ENCODE measurements at places on chromosomes 7 and 10.

DNA sequence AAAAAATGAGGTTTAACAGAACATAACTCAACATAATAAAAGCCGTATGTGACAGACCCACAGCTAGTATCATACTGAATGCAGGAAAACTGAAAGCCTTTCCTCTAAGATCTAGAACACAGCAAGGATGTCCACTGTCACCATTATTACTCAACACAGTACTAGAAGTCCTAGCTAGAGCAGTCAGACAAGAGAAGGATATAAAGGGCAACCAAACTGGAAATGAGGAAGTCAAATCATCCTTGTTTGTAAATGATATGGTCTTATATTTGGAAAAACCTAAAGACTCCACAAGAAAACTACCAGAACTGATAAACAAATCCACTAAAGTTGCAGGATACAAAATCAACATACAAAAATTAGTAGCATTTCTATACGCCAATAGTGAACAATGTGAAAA lies 45.9 kb downstream of the C10orf71 start:
- no peak for DNase-seq

- DNase-seq, result no peak
These were observed 150.9 kb upstream of the MEOX2 start for GRCh38 chr7:15837306-15837950.

DNA sequence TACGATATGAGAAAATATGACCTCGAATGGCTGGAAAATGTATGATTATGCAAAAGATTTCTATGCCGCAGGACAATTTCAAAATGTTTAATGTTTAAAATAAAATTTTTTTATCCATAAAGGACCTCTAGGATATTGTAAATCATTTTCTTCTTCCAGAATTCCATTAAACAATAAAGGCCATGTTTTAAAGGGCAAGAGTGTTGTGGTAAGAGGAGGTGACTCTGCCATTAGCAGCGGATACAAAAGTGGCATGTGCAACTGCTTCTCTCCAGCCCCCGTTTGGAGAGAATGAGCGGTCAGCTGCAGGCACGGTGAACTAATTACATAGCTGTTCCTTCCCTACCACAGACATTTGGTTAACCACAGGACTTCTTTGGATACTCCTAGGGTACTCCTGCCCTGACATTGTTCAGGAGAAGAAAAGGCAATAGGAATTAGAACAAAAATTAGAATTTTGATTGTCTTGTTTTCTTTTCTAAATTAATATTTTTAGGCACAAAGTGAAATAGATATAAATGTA lies 63.8 kb downstream of the HBP1 start:
- DNase-seq, result no peak

DNA sequence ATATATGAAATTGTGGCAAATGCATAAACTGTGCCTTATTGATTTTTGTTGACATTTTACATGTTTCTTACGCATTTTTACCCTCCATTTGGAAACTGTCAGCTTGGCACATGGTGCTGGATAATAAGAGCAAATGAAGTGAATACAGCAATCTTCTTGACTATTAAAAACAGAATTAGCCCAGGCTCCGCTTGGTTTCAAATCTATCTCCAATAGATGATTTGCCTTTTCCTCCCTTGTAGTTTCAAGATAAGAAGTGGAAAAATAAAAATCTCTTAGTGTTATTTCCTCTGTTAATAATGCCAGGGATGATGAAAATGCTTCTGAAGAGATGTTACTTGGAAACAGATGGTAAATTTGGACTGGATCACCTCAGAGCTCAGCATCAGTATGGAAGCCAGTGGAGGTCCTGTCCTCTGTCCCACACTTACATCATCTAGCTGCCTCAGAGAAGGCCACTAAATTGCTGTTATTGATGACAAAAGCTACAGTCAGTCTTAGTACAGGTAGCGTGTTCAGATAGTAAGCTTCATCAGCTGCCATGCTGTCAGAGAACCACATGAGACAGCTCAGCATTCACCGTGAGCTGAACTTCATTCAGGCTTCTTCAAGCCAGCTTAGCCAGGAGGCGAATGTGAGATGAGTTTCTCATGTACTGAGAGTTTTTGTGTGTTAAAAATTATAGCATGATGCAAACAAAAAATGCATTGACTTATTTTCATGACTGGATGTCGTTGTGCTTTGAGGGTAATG lies 246.8 kb downstream of the CELF2 start:
- no peak for DNase-seq

- no peak for DNase-seq
These were observed 10.0 kb downstream of the KLF6 start for GRCh38 chr10:3774814-3775695.

- no peak for DNase-seq
These were observed 78.3 kb downstream of the WIPF3 start for GRCh38 chr7:29884399-29885272.

GRCh38 chr7:105827151-105827875 lies 49.1 kb downstream of the ATXN7L1 start:
- DNase-seq, result no peak

DNA sequence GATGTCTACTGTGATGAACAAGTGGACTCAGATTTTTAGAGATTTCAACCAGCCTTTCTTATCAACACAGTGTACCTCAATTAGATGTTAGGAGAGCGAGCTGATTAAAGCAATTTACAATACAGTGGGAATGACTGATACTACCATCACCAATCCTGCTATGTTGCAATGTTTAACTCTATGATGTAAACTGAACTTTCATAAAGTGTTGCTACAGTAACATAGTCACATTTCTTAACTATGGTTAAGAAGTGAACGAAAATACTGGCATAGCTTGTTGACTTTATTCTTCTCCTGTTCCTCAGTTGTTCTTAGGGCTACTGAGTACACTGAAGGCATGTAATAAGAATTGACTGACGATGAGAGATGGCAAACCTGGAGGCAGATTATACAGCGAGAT lies 139.8 kb downstream of the MYOF start:
- no peak for DNase-seq

- no peak for DNase-seq
These were observed 551.8 kb downstream of the PHTF2 start for GRCh38 chr7:78350391-78350790.

GRCh38 chr10:58435297-58435985 lies 50.2 kb downstream of the TFAM start:
- DNase-seq, result no peak

DNA sequence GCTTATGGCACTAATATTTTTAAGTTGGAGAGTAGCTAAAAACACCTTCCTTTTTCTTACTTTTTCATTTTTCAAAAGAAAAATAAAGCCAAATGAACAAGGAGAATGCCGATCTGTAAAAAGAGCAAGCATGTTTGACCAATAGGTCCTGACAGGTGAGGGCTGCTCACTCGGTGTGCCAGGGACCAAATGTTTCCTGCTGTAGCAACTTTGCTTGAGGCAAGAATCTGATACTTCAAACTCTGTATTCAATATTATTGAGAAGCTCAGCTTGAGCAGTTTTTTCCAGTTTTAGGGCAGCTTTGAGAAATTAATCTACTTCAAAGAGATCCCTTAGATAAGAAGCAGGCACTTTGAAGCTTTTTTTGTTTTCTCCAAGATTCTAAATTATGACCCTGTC lies 298.1 kb downstream of the BICC1 start:
- no peak for DNase-seq

DNA sequence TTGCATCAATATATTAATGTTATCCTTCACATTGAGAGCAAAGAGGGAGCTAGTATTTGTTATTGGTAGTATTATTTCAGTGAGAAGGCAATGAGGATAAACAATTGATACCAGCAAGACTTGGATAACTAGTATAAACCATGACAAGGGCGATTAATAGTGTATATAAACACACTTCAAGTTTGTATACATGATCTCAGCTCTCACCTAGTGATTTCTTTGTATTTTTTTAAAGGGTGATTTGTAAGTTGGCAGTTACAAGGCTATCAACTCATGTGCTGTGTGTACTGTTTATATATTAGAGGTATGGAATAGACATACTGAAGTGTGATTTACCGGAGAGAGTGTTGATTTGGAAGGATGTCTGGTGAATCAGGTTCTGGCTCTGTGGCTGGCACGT lies 88.0 kb downstream of the SNX10 start:
- no peak for DNase-seq

GRCh38 chr10:10055656-10056442 lies 961.8 kb upstream of the CELF2 start:
- DNase-seq, result no peak

DNA sequence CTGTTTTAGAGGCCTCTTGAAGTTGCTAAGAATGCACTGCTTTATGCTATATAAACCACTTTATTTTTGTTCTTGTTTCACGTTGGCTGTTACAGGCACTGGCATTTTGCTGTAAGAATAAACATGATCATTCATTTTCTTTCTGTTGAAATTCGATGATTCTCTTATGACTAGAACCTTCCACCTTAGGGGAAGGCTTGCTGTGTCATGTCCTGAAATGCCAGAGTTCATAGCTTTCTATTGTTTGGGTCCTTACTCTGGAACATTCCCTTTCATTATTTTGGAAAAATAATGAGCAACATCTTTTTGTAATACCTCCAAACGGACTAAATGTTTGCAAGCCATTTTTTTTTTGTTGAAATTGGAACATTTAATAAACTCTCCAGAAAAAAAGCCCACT lies 495.1 kb upstream of the POT1 start:
- DNase-seq, result no peak

DNA sequence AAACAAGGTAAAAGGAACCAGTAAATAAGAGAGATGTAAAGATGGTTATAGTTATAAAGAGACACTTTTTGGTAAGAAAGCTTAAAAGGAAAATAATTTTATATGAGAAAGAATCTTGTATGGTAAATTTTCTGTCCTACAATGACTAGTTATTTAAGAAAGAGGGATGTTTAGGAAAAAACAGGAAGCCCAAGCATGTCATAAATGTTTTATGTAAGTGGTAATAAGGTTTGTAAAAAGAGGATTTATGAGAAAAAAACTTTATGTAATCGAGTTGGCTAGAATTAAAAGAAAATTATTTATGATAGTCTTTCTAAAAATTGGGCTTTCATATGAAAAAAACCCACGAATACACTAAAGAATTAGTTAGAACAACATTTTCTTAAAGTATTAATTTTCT lies 34.2 kb upstream of the CREB3L2 start:
- no peak for DNase-seq

DNA sequence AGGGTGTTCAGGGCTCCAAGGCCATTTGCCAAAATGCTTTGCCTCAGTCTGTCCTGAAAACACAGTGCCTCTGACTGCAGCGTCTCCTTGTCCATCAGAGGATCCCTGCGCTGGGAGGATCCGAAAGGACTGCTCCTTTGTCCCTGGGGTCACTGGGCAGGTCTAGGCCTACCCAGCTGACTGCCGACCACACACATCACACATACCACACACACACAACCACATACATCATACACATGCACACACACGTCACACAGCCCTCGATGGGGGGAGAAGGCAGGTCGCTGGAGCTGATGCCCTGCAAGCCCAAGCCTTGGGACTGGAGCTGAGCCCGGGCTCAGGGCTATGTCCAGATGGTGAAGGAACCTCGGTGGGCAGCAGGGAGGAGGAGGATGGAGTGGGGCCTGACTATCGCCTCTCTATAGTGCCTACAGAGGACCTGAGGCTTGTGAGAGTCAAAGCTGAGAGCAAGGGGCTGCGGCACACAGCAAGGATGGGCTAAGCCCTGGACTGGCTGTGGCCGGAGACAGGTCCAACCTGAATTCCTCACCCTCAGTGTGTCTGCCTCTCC lies 29.1 kb downstream of the GPRIN2 start:
- DNase-seq, result no peak

DNA sequence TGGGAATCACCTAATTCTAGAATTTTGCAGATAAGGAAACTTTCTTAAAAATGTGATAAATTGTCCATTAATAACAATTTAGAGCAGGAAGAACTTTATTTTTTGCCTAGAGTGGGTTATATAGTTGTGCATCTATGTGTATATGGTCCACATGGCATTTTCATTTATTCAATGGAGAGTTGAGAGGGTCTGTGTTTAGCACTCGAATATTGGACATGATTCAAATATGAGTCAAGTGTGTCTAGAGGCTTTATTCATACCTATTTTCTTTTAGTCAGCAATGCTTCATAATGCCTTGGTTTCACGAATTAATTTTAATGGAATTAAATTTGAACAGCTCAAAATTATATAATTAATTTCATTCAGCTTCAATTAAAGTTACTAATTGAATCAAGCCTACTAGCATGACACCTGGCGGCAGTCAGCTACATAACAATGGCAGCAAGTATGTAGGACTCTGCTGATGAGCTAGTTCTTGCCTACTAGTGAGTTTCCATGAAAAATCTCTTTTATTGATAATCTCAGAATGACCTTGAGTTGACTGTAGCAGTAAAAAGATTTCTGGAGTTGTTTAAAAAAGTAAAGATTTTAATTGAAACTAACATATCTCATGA lies 17.7 kb downstream of the MDFIC start:
- DNase-seq, result no peak

- no peak for DNase-seq
These were observed 59.4 kb downstream of the ST7 start for GRCh38 chr7:117012696-117013095.

GRCh38 chr10:94038024-94038423 lies 44.3 kb downstream of the PLCE1 start:
- DNase-seq, result no peak

GRCh38 chr10:121183236-121183635 lies 332.1 kb downstream of the WDR11 start:
- no peak for DNase-seq

DNA sequence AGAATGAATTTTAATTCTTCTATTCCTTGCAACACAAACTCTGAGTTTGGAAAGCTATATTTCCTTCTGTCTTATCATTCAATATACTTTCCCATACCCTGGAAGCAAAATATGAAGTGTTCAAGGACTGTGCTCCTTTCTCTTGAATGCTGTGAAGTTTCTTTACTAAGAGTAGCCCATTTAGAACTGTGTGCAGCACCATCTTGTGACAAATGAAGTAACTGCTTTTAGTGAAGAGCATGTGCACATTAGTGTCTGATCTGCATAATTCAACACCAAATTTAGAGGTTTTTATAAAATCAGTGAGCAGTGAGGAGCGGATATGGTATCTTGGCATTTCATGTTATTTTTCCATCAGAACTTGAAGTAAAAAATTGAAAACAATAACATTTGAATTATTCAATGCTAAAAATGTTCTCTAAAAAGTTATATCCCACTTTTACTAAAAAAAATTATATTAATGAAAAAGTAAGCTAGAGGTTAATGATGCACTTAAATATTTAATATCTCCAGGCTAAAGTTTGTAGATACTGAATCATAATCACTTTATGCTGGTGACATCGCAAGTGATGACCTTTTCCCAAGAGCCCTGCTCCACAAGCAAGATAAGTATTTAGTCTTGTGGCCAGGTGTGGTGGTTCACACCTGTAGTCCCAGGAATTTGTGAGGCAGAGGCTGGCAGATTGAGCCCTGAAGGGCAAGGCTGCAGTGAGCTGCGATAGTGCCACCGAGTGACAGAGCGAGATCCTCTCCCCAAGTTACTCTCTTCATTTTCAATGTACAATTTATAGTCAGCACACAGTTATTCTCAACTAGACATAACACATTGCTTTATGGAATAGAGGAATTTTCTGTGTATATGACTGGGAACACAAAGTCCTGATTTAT lies 108.8 kb upstream of the PCLO start:
- no peak for DNase-seq

DNA sequence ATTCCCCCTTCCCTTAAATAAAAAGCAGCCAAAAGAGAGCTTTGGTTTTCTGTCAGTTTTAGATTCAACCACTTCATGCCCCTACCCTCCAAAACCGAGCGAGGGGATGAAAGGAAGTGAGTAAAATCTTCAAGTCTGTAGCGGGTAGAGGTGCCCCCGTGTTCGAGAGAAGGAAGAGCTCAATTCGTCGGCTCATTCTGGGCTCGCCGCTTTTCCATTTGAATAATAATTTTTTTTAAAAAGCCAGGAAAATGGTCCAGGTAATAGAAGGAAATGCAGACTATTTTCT lies 436.2 kb upstream of the GALNT17 start:
- no peak for DNase-seq

- no peak for DNase-seq
These were observed 100.0 kb downstream of the CLEC2L start for GRCh38 chr7:139623518-139623917.

Data from stimulated activated CD8-positive, alpha-beta memory T cell treated with anti-CD3 and anti-CD28 coated beads, Interleukin-4, amount 100 ng/mL, for 4 hours (primary cell).